ENCODE measurements at places on chromosomes 7 and 10. TPM values are rescaled to one million over a fixed set of nuclear protein-coding genes. Genes with fewer than 3 reads are reported as not detected.
A peak's percentile ranks its signal among the peaks of the same experiment; 100 is the strongest.

The GDF2 gene
- not detected for total RNA-seq

The TSPAN15 gene
- total RNA-seq: 2.4 TPM

The LANCL2 gene
- 4.4 TPM for total RNA-seq

The SLC35G1 gene
- total RNA-seq: 5.3 TPM

GRCh38 chr7:114783508-114783907 lies 138.4 kb upstream of the MDFIC start:
- no peak for DNase-seq

GRCh38 chr7:96284835-96285234 lies 37.1 kb downstream of the SLC25A13 start:
- DNase-seq: peak; percentile 4

GRCh38 chr7:98870121-98870651 lies 372 bp upstream of the TMEM130 start:
- peak; percentile 36 for DNase-seq

All from CD4-positive, alpha-beta memory T cell (primary cell).